ENCODE measurements at places on chromosomes 3 and 15.

GRCh38 chr15:101349047-101349951 is 54.3 kb upstream of the SNRPA1 start:
- DNase-seq, result no peak

GRCh38 chr3:138461246-138461645 is 26.8 kb downstream of the ESYT3 start:
- no peak for DNase-seq

GRCh38 chr3:68819361-68819760 is 113.0 kb downstream of the TAFA4 start:
- DNase-seq, result no peak

- no peak for DNase-seq
Observed at GRCh38 chr3:7025581-7026300, 164.8 kb downstream of the GRM7 start.

DNA sequence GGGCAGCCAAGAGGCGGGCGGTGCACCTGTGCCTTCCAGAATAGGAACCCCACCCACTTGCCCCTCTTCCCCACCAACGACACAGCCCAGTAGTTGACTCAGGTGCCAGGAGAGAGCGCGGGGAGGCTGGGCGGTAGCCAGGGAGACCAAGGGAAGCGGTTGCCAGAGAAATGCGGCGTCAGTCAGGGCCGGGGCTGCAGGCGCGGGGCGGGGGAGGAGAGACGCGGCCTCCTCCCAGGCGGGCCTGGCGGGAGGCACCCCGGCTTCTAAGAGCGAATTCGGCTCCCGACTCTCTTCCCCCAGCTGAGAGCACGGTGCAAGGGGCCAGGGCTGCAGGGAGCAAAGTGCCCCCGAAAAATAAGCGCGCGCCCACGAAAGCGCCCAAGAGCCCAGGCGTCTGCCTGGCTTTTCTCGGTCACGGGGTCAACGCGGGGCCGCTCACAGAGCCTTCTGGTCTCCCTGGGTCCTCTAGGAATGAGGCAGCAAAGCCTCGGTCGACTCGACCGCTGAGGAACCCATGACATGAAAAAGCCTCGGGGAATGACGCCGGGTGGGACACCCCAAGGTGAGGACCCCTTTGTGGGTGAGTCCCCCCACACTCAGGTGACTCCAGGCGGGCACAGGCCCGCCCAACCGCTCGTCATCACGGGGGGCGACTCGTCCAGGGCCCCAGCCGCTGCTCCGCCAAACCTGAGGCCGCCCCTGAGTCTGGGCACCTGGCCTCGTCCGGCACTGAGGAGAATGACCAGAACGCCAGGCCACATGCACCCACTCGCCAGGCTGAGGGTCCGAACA is 716 bp downstream of the CPEB1 start:
- peak; percentile 44 for DNase-seq

DNA sequence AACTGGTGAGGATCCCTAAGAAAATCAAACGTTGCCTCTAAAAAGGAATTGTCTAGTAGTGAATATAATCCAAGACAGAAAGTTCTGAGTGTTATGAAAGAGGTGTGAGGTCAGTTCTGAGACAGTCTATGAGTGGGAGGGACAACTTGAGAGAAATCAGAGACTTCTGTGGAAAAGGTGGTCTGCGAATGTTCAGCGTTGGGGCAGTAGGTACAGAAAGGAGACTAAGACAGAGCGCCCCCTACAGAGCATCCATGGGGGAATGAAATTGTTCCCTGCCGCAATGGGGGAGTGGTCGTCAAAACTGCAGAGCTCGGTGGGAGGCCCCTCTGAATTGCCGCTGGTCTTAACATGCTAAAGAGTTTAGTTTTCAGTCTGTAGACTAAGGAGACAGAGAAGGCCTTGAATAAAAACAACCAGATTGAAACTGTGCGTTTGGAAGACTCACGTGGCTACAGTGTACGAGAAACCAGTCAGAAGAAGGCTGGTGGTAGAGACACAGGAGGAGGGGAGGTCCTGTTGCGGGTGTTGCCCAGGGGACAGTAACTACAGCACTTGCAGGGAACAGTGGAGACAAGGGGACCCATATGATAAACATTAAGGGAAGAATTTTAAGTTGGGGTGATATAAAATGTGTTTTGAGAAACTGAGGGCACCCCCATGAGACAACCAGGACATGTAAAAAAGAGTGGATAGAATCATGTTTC is 6.9 kb downstream of the TNIK start:
- DNase-seq, result no peak

DNA sequence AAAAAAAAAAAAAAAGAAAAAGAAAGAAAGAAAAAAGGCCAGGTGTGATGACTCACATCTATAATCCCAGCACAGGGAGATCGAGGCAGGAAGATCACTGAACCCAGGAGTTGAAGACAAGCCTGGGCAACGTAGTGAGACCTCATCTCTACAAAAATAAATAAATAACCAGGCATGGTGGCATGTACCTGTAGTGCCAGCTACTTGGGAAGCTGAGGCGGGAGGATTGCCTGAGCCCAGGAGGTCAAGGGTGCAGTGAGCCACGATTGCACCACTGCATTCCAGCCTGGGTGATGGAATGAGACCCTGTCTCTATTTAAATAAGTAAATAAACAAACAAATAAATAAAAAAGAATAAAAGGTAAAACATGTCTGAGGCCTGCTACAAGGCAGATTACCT is 39.3 kb upstream of the LACTB start:
- no peak for DNase-seq

DNA sequence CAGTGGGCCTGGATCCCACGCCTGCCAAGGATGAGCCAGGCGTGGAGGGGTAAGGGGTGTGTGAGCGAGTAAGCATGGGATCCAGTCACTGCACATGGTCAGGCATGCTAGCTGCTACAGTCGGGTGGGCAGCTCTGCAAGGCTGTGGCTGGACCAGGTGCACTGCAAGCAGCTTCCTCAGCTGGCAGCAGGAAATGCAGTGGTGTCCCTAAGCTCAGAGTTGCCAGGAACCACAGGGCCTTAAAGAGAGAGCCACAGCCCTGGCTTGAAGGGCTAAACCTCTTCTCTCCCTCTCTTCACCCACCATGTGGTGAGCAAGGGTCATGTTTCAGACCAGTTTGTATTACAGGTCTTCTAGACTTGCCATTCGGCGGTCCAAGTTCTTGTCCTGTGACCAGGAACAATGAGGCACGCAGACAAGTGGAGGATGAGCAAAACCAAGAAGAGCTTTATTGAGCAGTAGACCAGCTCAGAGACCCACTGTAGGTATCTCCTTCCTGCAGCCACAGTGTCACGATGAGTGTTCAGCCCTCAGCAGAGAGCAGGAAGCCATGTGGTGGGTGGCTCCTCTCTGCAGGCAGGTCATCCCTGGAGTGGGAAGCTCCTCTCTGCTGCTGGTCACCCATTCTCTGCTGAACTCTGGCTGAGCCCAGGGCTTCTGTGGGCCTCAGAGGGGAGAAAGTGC is 511.9 kb downstream of the PYDC2 start:
- DNase-seq, result no peak

- no peak for DNase-seq
Observed at GRCh38 chr3:193711523-193711963, 118.5 kb downstream of the OPA1 start.

GRCh38 chr3:177379045-177379444 is 181.8 kb upstream of the TBL1XR1 start:
- no peak for DNase-seq

DNA sequence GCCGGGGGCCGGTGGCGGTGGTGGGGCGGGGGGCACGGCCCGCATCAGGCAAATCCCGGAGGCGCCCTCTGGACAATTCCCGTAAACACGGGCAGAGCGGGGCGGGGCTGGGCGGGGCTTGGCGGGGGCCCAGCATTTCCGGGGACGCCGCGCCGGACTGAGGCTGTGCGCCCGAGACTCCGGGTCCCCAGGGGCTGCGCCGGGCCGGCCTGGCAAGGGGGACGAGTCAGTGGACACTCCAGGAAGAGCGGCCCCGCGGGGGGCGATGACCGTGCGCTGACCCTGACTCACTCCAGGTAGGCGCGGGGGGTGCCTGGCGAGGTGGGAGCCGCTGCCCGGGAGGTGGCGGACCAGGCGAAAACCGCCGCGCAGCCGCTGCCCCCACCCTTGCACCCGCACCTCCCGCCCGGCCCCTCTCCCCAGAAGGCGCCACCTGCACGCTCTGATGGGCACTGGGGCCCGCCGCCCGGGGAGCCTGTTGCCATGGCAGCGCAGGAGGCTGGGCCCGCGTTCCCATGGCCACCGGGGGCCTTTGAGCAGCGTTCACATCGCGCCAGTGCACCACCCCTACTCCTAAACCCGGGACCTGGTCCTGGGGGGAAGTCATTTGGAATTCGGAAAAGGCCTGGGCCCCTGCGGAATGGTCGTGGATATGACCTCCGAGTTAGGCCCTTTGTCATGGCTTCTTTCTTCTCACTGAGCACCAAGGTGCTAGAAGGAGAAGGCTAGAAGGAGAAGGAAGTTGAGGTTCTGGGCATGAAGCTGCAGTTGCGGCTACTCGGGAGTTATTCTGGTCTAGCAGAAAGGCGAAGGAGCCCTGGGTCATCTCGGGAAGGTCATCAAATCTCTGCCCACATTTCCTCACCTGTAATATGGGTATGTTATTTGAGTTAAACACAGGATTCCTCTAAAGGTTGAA is 16.1 kb upstream of the SEMA4B start:
- DNase-seq, result peak; percentile 48

DNA sequence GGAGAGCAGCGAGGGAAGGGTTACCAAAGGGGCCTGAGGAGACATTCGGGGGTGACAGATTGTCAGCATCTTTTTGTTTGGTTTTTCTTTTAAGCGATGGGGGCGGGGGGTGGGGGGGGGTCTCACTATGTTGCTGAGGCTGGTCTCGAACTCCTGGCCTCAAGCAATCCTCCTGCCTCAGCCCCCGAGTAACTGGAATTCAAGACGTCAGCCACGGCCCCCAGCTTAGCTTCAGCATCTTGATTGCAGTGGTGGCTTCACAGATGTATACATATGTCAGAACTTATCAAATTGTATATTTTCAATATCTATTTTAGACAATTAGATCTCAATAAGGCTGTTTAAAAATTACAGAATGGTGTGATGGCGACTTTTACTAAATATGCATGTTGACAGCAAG is 30.9 kb downstream of the ZDHHC19 start:
- no peak for DNase-seq

- no peak for DNase-seq
Observed at GRCh38 chr3:4520033-4520816, 27.1 kb downstream of the ITPR1 start.

DNA sequence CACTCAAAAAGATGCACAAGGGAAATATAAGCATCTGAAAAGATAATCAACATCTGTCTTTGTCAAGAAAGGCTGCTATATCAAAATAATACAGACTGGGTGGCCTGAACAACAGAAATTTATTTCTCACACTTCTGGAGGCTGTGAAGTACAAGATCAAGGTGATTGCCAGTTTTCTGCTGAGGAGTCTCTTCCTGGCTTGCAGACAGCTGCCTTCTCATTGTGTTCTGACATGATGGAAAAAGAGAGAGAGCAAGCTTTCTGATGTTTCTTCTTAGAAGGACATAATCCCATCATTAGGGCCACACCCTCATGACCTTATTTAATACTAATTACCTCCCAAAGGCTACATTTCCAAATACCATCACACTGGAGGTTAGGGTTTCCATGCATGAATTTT is 1573.3 kb downstream of the SI start:
- DNase-seq, result no peak

GRCh38 chr3:138187296-138188012 is at the start of gene ARMC8:
ARMC8 (plus strand) TSS chr3:138187301; CDS start chr3:138187555, 254 bp downstream.
- peak; percentile 43 for DNase-seq

GRCh38 chr3:31013090-31013489 is 118.6 kb upstream of the GADL1 start:
- no peak for DNase-seq

DNA sequence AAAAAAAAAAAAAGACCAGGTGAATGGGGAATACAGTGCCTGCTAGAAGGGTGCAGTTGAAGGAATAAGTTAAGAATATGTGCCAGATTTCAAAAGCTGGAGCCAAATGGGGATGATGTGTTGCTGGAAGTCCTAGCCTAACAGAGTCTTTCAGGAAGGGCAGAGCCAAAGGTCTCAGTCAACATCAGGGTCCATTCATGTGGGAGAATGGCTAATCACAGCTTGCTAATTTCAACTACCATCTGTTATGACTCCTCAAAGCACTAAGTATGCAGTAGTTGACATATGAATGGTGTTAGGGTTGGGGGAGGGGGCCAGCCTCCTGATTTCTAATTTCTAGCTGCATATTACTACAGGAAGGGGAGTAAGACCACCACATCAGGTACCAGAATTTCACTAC is 4.4 kb downstream of the ZBTB38 start:
- no peak for DNase-seq

DNA sequence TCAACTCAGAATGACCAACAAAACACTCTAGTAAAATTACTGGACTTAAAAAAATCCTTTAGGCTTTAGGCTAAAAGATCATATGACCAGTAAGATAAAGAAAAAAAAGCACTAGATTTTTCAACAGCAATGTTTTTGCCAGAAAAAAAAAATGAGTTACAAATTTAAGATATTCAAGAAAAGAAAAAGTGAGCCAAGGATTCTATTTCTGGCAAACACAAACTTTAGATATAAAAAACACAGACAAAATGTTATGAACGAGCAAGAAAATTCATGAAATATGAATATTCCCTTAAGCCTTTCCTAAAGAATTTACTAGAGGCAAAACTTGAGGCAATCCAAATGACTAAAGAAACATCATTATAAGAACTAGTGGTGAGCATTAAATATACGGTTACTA is 8.6 kb downstream of the GOLGB1 start:
- DNase-seq, result no peak

DNA sequence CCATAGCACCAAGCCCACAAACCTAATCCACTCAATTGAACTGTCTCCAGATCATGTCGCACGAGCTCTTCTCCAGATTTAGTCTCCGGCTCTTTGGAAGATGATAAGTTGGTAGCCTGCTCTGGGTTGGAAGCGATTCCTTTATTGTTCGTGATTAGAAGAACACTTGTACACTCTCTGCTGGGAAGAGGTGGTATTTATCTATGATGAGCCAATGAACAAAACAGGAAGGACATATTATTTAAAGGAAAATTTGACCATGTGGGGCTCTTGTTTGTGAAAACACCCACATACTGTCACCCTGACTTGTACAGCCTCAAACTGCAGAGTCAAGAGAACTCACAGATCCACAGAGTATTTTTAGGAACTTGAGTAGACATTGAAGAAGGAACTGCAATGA is 54.4 kb downstream of the MYZAP start:
- no peak for DNase-seq

DNA sequence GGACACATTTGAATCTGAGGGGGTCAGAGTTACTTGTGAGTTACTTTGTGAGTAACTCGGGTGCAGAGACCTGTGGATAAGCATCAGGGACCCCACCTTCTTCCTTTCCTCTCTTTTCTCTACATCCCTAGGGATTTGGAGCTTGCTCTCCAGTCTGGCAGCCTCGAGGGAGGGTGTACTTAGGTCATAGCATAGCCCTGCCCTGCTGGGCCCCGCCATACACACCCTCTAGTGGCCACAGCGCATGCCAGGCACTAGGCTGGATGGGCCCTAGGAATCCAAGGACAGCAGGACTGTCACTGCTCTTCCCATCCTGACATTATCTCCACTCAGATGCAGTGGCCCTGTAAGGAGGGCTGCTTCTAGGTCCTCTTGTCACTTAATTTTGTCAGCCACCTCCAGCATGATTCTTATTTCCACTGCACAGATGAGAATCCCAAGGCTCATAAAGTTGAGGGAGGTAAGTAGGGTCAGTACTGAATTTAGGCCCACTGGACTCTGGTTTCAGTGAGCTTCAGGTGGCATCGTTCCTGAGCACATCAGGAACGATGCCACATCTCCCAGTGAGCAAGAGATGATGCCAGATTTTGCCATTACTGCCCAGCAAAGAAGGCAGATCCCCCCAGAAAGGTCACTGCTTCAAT is 3.6 kb upstream of the SMAD6 start:
- no peak for DNase-seq

GRCh38 chr3:13552857-13553652 is 4.1 kb downstream of the FBLN2 start:
- DNase-seq, result no peak

- DNase-seq, result no peak
Observed at GRCh38 chr3:142374687-142375086, 73.2 kb downstream of the XRN1 start.
